Hepatocyte (in vitro differentiated cells): ENCODE measurements at places on chromosomes 2 and 18. TPM values are rescaled to one million over a fixed set of nuclear protein-coding genes. Genes with fewer than 3 reads are reported as not detected.

Gene MTA3
- 34.6 and 38.7 TPM in 2 replicates for total RNA-seq

Gene RDH14
- total RNA-seq: 39.5 and 46.5 TPM in 2 replicates

DNA sequence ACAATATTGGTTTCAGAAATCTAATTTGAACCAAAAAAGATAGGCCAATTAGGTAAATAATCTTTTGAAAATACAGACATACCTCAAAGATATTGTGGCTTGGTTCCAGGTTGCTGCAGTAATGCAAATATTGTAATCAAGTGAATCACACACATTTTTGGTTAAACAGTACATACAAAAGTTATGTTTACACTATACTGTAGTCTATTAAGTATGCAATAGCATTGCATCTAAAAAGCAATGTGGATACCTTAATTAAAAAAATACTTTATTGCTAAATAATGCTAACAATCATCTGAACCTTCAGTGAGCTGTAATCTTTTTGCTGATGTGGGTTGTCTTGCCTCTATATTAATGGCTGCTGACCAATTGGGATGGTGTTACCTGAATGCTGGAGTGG, 67.3 kb downstream of the KYNU start:
- no peak for DNase-seq
- no peaks in the 10 kb centered on the region for H3K27me3 ChIP-seq
- H3K4me1 ChIP-seq: peaks cover 12% of the 10 kb centered on the region
- H3K4me3 ChIP-seq: no peak overlapping the region

DNA sequence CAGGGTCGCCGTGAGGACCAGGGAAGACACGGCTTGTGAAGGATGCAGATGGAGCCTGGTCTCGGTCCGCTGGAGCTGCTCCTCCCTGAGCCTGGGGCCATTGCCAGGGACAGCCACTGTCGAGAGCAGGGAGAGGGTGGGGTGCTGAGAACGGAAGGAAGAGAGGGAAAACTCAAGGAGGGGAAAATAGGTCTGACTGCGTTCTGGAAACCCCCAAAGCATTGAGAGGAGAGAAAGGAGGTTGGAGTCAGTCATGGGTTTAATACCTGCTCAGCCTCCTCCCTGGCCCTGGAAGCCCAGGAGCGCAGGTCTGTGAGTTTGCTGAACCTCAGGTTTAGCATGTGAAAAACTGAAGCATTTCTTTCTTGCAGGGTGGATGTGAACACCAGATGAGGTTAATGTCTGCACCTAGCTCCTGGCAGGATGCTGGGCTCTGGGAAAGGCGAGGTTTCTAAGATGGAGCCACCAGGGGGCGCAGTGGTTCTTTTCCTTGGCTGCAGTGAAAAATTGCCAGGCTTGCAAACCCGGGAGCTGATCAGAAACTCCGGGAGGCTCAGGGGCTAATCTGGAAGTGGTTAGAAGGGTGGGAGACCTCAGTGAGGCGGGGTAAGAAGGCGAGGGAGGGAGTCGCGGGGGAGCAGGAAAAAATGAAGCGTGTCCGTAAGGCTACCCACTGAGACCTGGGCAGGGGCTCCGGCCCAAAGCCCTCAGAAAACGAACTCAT, 33.6 kb upstream of the RNF149 start:
- H3K36me3 ChIP-seq: no peaks in the 10 kb centered on the region
- no peak overlapping the region for H3K4me3 ChIP-seq
- no peaks in the 10 kb centered on the region for H3K27me3 ChIP-seq
- peak; percentile 89 for DNase-seq
- peaks cover 7% of the 10 kb centered on the region for H3K4me1 ChIP-seq
- H3K27ac ChIP-seq: no peak overlapping the region

DNA sequence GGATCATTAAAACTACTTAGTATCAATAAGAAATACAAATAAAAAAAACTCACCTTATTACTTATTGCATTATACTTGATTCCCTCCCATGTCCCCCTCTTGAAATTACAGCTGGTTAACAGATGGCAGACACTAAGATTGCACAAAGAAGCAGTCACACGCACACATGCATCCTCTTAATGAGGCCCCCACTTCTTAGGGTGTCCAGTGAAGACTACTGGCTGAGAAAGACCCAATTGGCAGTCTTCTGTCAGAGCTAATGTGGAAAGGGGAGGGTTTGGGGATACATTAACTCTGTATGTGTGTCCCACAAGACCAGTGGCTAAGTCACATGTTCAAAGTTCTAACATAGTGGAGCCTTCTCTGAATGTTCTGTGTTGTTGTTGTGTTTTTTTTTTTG, 210.7 kb downstream of the MTX2 start:
- H3K4me3 ChIP-seq: no peak overlapping the region
- no peaks in the 10 kb centered on the region for H3K4me1 ChIP-seq
- no peak for DNase-seq
- no peak overlapping the region for H3K27ac ChIP-seq

DNA sequence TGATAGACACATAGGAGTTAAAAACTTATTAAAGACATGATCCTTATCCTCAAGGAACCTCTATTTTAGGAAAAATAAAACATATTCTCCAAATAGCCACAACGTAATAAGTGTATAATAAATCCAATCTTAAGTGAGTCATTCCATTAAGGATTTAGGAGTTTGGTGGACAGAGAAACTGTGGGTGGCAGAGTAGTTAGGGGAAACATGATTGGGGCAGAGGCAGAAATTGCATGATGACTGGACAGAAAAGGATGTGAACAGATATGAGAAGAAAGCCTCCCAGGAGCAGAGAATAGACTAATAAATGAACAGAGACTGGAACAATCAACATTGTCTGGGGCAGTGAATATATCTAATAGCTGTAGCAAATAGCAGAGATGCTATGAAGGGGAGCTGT, 48.1 kb upstream of the SIGLEC15 start:
- H3K4me3 ChIP-seq: no peak overlapping the region
- no peaks in the 10 kb centered on the region for H3K4me1 ChIP-seq
- no peak for DNase-seq
- H3K27ac ChIP-seq: no peak overlapping the region
